Hematopoietic multipotent progenitor cell treated with erythropoietin and hydrocortisone succinate and interleukin-3 and kit ligand, for 8 days (in vitro differentiated cells): ENCODE measurements at places on chromosomes 7 and 10.

DNA sequence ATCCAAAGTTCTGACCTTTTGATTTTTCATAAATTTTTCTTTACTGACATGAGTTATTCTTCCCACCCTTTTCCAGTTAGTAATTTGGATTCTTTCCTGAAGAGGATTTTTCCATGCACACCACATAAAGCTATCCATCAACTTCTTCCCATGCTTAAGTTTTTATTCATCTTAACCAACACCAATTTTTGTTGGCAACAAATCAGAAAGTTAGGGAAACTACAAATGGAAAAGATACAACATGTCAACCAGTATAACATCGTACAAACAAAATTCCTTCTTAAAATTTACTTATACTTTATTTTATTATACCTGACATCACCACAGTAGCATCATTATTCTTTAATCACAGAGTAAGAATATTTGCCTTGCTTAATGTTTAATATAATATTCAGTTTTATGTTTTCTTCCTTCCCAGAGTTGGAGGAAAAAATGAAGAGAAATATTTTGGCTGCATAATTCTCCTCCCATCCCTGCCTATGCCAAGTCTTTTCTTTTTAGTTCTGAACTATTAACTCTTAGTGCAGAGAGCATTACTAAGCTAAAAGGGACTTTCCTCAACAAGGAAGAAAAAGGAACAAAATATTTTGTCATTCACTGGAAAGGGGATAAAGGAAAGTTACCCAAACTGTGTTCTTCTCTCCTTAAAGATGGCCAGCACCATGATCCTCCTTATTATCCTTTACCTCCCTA lies 67.5 kb upstream of the MEOX2 start:
- DNase-seq = no peak

DNA sequence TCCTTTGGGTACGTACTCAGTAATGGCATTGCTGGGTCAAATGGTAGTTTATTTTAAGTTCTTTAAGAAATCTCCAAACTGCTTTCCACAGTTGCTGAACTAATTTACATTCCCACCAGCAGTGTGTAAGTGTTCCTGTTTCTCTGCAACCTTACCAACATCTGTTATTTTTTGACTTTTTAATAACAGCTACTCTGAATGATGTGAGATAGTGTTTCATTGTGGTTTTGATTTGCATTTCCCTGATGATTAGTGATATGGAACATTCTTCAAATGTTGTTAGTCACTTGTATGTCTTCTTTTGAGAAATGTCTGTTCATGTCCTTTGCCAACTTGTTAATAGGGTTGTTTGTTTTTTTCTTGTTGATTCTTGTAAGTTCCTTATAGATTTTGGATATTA lies 558.9 kb downstream of the SH2D4B start:
- DNase-seq = no peak

GRCh38 chr10:116038259-116038658 lies 234.7 kb downstream of the GFRA1 start:
- no peak for DNase-seq

DNA sequence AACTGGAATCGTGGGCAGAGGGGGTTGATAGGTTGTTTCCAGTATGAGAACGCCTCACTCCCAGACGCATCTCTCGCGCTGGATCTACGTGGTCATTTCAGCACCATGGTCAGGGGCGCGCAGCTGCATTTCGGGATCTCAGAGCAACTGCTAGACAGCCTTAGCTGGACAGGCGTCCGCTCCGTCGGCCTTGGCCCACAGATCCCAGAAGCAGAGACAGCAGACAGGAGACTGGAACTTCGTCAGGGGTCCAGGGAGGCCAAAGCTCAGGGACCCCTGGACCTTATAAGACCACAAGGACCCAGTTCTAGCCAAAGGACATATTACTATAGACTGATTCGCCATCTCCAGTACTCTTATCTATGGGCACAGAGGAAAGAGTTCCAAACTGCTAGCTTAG lies 5.3 kb downstream of the NEUROG3 start:
- DNase-seq = peak; percentile 34

- DNase-seq = no peak
Observed at GRCh38 chr7:100823534-100823933, 3.8 kb downstream of the EPHB4 start.

DNA sequence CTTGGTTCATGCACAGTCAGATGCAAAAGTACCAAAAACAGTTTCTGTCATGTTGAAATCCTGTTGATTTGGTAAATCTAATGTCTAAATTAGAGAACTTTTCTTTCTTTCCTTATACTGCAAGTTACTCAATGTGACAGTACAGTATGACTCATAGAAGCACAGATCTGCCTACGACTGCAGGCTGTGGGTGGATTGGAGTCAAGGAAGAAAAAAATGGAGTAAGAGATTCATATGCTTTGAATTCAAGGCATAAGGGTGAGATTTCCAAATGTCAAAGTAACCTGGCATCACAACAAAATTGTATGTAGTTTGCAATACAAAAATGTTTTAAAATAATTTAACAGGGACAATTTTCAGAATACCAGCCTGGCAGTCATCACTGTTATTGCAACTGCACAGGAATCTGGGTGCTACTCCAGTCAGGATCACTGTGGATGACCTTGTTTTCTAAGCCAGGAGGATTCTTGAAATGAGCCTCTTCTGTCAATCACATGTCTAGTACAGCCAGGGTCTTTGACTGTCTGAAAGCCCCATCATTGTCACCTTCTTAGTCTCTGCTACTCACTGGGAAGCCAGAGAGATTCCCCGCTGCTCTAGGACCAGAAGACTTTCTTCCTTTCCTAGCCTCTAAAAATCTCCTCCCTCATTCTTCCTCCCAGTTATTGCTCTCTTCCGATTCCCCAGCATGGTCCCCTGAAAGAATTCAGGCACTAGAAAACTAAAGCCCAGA lies 83.6 kb downstream of the CD36 start:
- no peak for DNase-seq

GRCh38 chr7:74325210-74325565 lies 36.0 kb downstream of the CLIP2 start:
- DNase-seq = no peak

DNA sequence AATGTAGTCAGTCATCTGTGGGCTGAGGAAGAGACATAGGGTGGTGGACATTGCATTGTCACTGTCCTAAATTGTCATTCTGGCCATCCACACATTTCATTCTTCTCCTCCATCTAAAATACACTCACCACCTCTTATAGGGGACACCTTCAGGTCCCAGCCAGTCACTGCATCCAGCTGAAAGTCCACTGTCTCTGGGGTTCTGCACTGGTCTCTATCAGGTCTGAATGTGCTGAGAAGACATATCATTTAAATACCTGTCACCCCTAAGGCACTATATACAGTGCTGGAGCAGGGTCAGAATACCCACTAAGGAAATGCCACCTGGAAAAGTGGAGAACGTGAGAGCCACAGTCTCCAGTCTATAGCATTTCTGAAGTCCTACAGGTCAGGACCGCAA lies 29.6 kb downstream of the SH2D4B start:
- DNase-seq = no peak

DNA sequence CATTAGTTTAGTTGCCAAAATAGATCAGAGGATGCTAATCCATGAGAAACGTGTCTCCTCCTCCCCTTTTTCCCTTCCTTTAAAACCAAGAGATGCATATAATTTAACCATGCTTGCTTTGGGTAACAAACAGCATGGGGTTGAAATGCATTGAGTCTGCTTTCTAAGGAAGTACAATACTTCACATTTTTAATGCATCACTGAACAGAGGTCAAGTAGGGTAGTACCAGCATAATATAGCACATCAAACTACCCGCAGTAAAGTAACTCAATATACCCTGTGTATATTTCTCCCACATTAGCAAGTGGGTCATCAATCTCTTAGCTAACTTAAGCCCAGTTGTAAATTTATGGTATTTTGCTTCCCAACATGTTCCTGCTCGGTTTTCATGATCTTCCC lies 239.3 kb upstream of the SEMA3C start:
- no peak for DNase-seq
